ENCODE measurements at places on chromosomes 16 and 17.

DNA sequence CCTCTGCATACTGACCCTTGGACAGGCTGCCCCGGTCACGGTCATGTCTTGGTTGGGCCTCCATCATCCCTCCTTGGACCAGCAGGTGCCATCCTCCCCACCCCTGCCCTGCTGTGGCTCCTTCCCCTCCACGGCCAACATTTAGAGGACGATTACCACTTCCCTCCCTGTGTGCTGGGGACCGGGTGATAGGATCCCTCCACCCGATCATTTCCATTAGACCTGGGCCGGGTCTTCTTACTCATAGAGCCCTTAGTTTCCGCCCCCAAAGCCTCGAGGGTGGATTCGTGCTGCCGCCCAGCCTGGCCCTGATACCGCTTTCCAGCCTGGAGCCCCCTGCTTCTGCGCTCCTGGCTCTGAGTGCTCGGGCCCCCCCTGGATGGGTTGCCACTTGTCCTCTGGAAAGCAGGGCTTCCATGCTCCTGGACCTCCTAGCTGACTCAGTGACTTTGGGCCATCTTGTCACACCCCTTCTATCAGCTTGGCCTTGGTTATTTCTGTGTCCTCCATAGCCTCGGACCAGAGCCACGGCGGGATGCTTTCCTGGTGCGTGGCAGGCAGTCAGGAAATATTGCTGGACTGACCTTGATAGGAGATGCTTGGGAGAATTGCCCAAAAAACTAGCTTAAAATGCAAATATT is 171.4 kb downstream of the SEC14L1 start:
- DNase-seq = no peak

DNA sequence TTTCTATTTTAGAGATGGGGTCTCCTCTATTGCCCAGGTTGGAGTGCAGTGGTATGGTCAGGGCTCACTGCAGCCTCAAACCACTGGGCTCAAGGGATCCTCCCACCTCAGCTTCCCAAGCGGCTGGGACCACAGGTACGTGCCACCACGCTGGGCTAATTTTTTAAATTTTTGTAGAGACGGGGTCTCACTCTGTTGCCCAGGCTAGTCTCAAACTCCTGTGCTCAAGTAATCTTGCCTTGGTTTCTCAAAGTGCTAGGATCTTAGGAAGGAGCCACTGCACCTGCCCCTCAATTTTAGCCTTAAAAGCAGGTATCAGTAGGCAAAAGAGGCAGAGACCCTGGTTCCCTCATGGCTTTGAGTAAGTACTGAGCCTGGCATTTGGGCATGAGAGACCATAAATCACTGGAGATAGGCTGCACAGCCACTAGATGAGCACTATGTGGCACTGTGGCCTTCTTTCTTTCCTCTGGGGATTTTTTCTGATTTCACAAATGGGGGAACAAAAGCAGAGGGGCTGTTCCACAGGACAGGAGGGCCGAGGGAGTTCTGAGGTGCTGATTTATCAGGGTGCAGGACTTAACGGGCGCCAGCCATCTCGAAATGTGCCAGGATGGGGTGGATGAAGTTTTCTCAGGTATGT is 82.2 kb downstream of the PLXDC1 start:
- no peak for DNase-seq

- DNase-seq = peak; percentile 53
Measured at GRCh38 chr17:74521701-74522201, 9.5 kb downstream of the CD300LB start.

GRCh38 chr17:48505788-48506187 is 25.0 kb downstream of the HOXB1 start:
- peak; percentile 66 for DNase-seq

DNA sequence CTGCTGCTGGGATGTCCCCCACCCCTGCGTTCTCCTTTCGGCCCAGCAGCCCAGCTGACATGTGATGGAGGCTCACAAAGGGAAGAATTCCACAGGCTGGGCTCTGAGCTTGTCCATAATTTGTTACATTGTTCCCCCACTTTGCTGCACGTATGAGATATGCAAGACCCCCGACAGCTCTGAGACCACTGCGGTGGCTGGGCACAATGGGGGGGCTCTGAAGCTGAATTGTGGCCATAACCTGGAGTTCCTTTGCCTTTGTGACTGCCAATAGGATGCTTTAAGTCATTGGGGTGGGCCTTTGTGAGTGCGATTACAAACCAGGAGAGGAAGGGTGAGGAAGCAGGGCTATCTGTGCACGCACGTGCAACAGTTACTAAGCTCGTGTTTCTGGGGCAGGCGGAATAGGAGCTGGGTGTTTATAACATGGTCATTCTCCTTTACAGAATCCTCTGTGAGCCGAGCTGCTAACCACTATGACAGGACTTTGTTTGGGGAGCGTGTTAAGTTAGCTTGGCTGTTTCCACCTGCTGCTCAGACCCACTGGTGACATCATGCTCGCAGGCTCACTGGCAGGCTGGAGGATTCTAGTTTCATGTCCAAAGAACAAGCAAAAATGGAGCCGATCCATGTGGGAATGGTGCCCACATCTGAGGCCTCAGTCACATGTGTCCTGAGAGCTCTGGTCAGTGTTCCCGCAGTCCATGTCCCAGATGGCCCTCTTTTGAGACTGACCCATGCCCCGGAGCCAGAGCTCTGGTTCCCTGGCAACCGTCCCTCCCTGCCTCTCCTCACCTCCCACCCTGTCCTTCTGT is 208.3 kb upstream of the SALL1 start:
- no peak for DNase-seq

- no peak for DNase-seq
Measured at GRCh38 chr16:35207059-35207999, 1747.9 kb downstream of the TP53TG3F start.

DNA sequence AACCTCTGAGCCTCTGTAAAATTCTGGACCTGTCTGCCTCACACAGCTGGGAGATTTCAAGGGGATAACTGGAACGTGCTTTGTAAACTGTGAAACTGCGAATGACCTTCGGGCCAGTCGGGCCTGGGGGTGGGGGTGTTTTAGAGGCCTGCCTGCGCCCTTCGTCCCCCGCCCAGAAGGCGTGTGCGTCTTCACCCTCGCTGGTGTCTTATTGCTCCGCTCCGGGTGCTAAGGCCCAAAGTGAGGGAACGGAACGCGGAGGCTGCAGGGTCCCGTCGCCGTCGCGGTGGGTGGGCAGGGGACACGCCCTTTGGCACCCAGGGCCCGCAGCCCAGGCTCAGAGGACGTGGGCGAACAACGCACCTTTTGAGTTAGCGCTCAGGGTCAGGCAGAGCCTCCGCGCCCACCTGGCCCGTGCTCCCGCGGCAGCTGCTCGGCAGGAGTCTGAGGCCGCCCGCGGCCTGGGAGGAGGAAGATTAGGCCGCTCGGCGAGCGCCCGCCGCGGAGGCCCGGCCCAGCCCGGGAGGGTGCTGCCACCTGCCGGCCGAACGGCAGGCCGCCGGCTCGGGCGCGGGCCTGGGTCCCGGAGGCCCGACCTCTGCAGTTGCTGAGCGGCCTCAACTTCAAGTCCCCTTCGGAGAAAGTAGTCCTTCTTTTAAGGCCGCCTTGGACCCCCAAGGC is 29.7 kb downstream of the DCAKD start:
- DNase-seq = peak; percentile 66

DNA sequence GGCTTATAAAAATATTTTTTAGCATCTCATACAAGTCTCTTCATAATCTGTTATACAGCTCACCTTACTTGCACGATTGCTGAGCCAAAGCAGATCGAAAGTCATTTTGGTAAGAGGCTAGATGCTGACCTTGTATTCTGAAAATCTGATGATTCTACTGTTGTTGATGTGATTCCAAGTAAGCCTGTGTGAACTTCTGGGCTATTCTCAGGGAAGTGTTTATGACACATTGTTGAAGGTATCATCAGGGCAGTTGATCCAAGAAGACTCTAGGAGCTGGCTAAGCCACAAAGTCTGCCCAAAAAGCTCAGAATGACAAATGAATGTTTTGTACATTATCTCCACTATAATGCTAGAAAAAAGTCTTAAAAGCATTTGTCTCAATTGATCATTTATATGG is 16.0 kb downstream of the OMG start:
- no peak for DNase-seq

DNA sequence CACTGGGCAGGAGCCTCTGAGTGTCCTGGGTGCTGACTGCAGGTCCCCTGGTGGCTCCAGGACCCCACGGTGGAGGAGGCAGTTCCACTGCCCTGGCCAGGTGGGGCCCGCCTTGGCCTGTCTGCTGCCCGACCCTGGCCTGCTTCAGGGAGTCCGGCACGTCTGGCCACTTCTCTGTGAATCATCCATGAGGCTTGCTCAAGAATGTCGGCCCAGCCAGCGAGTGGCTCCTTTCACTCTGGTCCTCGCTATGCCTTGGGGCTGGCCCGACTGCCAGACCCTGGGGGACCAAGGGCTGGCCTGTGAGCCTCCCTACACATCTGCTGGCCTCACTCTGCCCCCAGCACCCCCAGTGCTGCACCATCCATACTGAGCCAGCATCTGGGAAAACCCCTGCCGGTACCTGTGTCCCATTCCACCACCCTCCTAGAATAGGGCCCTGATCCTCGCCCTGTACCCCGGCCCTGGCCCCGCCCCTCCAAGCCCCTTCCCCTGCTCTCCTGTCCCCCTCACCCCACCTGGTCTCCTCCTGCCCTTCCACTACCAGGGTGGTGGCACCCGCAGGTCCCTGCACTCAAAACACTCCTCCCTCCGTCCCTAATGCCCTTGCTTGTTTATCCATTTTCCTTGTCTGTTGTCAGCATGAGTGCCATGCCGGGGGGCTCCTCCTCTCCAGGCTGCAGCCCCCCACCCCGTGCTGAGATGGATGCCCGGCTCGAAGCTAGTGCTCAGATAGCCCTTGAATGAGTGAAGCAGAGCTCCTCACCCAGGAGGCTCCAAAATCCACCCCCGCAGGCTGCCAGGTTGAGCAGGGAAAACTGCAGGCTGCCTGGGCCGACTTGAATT is 35.5 kb downstream of the ADCY7 start:
- no peak for DNase-seq

- DNase-seq = no peak
Measured at GRCh38 chr17:69712801-69713311, 298.4 kb downstream of the MAP2K6 start.

- DNase-seq = no peak
Measured at GRCh38 chr16:66293932-66294331, 72.6 kb upstream of the CDH5 start.

DNA sequence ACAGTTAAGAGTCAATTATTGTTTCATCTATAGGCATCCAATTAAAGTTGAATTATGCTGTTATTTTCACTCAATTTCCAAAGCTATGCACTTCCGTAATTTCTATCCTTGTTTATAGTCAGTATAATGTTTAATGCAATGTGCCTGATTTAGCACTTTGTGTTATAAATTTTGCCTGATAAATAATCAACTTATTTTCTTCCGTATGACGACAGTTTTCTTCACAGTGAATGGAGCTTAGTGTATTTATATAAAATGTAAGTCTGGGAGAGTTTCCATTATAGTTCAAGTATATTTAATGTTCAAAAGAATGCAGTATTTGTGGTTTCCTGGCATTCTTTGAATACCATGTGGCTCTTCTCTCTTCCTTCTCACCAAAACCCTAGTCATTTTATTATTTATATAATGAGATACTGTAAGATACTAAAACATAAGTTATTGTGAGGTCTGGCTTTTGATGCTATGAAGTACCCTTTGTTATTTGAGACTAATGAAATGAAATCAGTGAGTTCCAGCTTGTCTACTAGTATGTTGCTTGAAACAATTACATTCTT is 240.6 kb downstream of the PRKCA start:
- no peak for DNase-seq
